Activated CD8-positive, alpha-beta memory T cell treated with anti-CD3 and anti-CD28 coated beads for 24 hours (primary cell): ENCODE measurements at places on chromosomes 7 and 10.

- DNase-seq, result no peak
Observed at GRCh38 chr10:15365692-15366091, 5.4 kb downstream of the FAM171A1 start.

DNA sequence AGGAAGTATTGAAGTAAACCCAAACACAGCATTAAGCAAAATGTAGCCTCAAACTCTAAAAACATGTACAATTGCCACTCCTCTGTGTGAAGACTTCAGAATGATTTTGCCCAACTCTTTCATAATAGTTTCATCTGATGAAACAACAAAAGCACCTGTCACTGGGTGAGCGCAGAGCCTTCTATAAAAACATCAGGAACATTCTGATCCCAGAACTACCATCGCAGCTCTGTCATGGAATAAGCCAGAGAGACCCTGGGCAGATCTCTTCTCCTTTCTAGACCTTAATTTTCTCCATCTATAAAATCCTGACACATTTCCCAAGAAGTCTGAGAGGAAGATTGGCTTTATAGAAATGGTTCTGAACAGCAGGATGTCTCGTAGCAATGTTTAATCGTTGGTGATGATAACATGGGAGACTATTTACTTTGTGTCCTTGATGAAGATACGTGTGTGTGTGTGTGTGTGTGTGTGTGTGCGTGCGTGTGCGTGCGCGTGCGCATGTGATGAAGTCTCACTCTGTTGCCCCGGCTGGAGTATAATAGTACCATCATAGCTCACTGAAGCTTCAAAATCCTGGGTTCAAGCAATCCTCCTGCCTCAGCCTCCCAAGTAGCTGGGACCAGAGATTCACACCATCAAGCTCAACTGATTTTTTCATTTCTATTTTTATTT lies 198.0 kb downstream of the KIAA1217 start:
- DNase-seq, result no peak

DNA sequence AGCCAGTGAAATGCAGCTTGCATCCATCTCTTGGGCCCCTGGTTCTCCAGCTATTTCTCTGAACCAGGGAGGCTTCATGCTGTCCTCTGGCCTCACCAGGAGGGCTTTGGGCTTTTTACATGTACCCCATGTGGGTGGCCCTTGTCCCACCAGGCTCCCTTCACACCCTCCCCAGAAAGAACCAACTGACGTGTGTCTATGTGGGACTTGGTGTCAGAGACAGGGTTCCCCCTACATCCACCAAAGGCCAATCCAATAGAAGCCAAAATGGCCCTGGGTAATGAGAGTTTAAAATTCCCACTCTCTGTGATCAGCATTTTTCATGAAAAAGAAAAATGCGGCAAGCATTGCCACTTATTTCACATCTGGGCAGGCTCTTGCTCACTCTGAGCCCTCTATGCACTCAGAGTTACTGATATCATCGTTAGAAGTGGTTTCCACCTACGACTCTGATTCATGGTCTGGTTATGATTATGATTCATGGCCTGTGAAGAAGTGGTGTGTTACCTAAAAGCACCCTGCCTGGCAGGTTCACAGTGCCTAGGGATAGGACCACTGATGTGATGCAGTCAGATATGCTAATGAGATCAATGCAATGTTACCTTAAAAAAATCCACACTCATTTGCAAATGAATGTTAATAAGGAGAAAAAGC lies 133.5 kb downstream of the BUB3 start:
- DNase-seq, result peak; percentile 60

GRCh38 chr7:151087245-151088018 lies 1.2 kb downstream of the AGAP3 start:
- peak; percentile 77 for DNase-seq

DNA sequence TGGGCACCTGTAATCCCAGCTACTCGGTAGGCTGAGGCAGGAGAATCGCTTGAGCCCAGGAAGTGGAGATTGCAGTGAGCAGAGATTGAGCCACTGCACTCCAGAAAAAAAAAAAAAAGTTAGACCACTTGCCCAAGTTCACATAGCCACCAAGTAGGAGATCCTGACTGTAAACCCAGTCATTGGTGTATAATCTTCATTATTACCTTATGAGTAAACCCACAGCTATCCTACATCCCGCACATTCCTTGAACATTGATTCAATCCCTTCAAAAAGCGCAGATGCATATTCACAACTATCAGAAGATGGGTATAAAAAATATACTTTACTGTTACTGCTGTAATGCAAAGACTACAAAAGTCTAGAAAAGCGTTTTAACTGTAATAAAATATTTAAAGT lies 512.9 kb downstream of the SUGCT start:
- no peak for DNase-seq

DNA sequence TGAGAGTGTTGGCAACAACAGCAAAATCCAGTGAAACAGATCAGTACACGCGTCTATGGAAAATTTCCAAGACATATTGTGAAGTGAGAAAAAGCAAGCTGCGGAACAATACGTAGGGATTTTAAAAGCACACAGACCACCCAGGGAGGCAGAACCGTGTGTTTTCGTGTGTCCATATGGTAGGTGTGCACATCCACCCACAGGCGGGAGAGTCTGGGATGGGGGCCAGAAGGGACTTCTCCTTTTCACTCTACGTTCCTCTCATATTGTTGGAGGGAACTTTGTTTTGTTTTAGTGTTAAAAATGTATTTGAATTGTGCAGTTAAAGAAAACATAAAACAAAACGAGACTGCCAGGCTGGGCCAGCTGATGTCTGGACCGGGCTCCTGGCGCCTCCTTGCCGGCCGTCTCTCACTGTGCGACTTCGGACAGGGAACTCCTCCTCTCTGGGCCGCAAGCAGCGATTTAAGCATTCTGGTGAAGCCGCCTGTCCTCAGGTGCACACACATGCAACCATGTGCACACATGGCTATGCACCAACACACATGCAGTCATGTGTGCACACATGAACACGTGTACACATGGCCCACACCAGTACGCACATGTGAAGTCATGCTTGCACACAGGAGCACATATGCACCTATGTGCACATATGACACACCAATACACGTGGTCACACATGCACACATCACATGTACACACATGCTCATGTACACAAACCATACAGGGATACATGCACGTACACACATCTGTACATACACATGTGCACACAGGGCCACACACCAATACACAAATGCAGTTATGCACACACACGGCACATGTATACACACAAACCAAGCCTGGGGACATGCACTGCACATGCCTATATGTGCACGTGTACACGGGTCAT lies 141.1 kb downstream of the ELFN1 start:
- peak; percentile 54 for DNase-seq

DNA sequence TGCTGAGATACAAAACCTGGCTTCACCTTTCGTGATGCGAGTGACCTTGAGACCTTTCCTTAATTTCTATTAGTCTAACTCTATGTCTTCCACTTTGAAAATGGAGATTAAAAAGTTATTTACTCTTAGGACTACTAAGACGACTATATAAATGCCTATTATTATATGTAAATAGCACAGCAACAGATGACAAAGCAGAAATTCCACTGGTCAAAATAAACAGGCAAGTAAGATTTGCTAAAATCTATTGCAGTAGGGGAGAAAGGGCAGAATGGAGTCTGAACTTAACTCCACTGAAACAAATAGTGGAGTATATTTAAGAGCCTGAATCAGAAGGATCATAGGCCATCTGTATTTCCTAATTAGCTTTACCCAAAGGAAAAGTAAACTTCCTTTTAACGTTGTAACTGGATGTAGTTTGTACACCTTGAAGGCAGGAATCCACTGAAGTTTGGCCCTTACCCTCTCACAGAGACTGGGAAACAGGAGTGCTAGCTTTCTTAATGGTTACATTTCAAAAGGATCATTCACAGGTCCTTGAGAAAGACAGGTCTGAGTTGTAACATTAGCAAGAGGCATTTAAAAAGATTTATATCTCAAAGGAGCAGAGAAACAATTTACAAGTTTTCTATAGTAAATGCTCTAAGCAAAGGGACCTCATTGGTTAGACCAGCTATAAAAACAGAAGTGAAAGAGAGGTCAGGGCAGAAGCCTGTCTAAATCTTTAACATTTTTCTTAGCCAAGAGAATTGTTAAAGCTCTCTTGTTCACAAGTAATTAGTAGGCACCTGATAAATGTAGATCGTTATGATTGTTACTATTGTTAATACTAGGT lies 332.5 kb downstream of the ZWINT start:
- no peak for DNase-seq

- no peak for DNase-seq
Observed at GRCh38 chr10:5512881-5513612, 11.7 kb upstream of the CALML3 start.

DNA sequence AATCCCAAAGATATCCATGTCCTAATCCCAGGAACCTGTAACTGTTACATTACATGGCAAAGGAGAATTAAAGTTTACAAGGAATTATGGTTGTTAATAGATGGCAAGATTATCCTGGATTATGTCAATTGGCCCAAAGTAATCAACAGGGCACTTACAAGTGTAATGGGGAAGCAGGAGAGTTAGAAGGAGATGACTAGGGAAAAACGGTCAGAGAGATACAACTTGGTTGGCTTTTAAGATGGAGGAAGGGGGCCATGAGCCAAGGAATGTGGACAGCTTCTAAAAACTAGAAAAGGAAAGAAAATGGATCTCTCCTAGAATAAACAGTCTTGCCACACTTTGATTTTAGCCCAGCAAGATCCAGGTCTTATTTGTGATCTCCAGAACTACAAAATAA lies 3.3 kb downstream of the JMJD1C start:
- no peak for DNase-seq

- DNase-seq, result no peak
Observed at GRCh38 chr10:127252818-127253217, 56.4 kb upstream of the INSYN2A start.

DNA sequence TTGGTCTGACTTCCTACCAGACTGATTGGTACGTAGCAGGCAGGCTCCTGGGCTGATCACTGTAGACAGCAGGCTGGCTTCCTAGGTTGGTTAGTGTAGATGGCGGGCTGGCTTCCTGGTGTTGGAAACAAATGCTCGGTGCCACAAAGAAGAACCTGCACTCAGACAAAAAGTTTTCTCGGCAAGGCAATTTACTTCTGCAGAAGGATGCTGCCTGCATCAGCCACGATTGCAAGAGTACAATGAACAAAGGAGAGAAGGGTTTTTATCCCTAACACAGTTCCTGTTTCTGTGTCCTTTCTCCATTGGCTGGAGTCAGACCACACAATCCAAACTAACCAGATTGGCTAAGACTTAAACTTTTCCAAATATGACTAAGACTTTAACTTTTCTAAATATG lies 123.6 kb upstream of the PPP2R2D start:
- no peak for DNase-seq

- no peak for DNase-seq
Observed at GRCh38 chr10:23379686-23380085, 35.1 kb upstream of the C10orf67 start.

- DNase-seq, result no peak
Observed at GRCh38 chr7:69610374-69611084, 12.3 kb downstream of the AUTS2 start.

DNA sequence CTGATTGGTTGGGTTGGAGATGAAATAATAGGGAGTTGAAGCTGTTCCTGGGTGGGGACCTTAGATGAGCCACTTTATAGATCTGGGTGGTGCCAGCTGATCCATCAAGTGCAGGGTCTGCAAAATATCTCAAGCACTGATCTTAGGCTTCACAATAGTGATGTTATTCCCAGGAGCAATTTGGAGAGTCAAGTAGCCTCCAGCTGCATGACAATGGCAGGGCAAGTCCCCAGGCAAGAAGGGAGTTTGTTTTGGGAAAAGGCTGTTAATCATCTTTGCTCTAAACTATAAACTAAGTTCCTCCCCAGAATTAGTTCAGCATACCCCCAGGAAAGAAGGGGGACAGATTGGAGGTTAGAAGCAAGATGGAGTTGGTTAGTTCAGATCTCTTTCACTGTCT lies 47.7 kb upstream of the WAPL start:
- no peak for DNase-seq

GRCh38 chr10:87101996-87102395 lies 7.0 kb downstream of the SHLD2 start:
- DNase-seq, result no peak

DNA sequence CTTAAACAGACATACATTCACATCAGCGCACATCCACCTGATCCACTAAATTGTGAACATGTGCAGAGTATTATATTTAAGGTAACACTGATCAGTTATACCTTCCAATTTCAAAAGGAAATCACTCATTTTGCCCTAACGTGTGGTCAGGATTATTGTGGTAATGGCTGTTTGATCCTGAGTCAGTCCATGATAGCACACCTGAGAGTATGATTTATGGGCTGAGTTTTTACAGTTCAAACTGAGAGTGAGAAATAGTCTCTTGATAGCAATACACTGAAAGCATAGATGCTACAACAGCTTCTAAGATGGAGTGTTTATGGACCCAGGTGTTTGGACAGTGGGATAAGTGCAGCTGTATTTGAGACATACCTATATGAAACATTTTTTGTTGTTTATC lies 96.7 kb downstream of the KIF20B start:
- DNase-seq, result no peak

- no peak for DNase-seq
Observed at GRCh38 chr7:83749495-83749894, 100.6 kb upstream of the SEMA3E start.

DNA sequence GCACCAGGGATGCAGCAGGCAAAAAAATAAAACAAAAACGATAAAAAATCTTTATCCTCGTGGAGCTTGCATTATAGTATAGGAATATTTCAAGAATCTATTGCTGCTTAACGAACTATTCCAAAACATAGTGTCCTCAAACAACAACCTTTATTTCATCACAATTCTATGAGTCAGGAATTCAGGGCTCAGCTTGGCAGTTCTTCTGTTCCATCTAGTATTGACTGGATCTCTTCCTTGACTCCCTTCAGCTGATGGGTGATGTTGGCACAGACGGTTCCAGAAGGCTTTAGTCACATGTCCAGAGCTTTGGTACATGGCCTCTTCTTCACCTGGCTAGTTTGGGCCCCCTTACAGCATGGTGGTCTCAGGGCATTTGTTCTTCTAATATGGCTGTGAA lies 88.0 kb downstream of the RTKN2 start:
- DNase-seq, result no peak

GRCh38 chr10:87842220-87842641 lies 21.1 kb downstream of the KLLN start:
- DNase-seq, result no peak

- no peak for DNase-seq
Observed at GRCh38 chr10:101000915-101001658, 1.5 kb downstream of the LZTS2 start.

DNA sequence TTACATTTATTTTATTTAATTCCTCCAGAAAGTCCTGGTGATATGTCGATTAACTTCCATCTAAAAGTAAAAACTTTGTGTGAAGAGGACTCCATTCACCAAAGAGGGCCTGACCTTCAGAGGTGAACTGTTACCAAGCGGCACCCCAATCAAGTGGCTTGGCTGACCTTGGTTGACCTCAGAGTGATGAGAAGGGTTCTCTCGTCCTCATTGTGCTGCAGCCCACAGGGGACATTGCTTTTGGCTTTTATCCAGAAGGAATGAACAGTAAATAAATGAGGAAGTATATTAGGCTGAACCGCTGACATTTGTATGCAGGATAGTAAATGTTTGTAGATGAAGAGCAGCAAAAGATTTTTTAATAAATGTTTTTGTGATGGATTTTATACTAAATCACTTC lies 172.4 kb upstream of the MKI67 start:
- no peak for DNase-seq
